ENCODE measurements at places on chromosomes 2 and 18.

DNA sequence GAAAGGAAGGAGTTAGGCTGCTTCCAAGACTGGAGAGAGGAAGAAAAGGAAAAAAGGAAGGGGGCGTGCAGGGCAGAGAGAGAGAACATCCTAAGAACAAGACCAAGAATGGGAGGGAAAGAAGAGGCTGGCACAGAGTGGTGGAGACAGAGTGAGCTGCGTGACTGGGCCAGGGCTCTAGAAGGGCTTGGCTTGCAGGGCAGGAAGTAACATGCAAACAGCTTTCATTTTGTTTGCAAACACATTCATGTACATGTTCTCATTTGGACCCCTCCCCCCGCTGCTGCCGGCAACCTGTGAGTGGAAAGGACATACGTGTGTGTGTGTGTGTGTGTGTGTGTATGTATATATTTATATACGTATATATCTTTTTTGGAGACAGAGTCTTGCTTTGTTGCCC lies 46.8 kb upstream of the DNMT3A start:
- DNase-seq: no peak

DNA sequence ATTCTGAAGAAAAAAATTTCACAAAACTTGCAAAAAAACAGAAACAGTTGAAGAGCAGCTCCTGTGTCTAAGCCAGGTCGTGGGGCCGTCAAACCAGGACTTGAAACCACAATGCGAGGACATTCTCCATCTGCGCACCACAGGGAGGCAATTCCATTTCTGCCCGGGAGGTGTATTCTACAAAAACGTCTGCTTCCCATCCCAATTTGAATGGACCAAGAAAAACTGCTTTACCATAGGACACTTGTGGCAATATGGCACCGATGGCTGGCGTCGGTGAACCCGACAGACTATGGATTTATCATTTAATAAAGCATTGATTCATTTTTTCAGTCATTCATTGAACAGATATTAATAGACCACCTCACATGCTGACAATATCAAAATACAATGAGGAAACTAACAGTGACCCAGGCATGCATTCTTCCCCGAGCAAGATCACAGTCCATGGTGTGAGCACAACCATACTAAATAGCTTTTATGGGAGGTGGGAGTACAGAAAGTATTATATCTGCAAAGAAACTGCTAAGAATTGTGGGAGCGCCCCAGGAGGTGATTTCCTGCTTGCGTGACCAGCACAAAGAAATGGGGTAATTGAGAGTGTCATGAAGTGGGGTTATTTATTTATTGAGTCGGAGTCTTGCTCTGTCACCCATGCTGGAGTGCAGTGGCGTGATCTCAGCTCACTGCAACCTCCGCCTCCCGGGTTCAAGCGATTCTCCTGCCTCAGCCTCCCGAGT lies 10.5 kb upstream of the ZAP70 start:
- no peak for DNase-seq

GRCh38 chr2:20515290-20516220 lies 68.7 kb downstream of the RHOB start:
- no peak for DNase-seq

DNA sequence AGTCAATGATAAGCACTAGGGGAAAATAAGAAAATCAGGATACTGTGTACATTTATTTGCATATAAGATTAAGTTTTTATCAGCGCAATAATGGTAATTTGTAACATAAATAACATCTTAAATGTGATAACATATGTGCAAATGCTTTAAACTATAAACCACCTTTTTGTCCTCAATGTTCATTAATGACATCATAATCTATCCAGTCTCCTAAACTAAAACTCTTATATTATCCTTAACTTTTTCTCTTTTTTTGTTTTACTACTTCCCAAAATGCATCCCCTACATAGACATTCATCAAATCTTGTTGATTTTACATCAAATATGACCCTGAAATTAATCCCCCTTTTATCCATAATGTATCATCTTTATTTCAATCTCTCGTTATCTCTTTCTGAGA lies 3.4 kb upstream of the RAD51AP2 start:
- no peak for DNase-seq

DNA sequence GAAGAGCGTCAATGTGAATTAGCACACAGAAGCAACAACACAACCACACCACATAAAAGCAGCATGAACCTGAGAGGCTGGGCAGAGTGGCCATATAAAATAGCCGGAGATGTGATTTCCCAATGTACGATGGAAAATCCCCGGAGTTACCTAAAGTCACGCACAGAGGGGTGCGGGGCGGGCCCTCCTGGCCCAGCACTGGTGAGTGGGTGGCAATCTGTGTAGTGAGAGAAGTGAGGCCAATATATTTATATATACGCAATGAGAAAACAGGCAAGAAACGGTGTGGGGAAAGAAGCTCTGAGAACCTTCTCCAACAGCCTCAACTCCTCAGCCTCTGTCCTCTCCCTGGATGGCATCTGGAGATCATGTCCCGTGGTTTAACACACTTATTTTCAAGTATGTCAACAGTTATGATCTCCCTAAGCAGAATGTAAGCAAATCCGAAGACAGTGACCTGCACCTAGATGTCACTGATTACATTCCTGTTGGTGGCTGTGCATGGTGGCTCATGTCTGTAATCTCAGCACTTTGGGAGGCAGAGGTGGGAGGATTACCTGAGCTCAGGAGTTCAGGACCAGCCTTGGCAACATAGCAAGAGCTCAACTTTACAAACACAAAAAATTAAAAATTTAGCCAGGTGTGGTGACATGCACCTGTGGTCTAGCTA lies 41.6 kb downstream of the CRACDL start:
- no peak for DNase-seq

DNA sequence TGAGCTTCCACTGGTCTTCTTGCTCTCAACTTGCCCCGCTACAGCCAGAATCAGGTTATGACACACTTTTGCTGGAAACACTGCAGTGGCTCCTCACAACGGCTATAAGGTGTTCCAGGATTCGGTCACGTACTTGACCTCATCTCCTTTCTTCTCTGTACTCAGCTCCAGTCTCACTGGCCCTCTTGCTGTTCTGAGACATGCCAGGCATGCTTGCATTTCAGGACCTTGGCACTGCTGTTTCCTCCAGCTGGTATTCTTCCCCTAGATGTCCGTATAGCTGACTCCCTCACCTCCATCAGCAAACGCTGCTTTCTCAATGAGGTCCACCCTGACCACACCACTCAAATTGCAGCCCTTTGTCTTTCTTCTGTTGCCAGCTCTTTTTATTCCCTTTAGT lies 31.9 kb upstream of the C1GALT1C1L start:
- no peak for DNase-seq

All from 8988T (cell line).